ENCODE measurements at places on chromosomes 11 and 22.

- DNase-seq: no peak
Observed at GRCh38 chr11:47257517-47258316, at the start of gene NR1H3. NR1H3 (plus strand) TSS chr11:47257996; CDS start chr11:47259217, 1,221 bp downstream.

DNA sequence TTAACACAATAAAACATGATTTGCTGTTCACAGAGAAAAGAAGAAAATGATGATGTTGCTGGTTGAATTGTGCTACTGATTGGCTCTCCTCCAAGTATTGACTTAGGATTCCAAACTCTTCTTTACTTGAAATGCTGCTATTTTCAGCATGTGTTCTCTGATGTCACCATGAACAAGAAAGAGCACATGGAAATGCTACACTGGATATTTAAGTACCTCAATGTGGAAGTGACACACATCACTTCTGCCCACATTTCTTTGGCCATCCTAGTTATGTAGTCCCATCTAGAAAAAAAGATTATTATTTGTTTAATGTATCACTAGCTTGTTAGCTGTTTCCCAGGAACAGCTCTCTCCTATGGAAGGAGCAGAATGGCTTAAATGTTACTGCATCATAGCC, 27.2 kb downstream of the OR52B2 start:
- DNase-seq: no peak

- DNase-seq: no peak
Observed at GRCh38 chr11:44752713-44753112, 26.0 kb downstream of the TSPAN18 start.

DNA sequence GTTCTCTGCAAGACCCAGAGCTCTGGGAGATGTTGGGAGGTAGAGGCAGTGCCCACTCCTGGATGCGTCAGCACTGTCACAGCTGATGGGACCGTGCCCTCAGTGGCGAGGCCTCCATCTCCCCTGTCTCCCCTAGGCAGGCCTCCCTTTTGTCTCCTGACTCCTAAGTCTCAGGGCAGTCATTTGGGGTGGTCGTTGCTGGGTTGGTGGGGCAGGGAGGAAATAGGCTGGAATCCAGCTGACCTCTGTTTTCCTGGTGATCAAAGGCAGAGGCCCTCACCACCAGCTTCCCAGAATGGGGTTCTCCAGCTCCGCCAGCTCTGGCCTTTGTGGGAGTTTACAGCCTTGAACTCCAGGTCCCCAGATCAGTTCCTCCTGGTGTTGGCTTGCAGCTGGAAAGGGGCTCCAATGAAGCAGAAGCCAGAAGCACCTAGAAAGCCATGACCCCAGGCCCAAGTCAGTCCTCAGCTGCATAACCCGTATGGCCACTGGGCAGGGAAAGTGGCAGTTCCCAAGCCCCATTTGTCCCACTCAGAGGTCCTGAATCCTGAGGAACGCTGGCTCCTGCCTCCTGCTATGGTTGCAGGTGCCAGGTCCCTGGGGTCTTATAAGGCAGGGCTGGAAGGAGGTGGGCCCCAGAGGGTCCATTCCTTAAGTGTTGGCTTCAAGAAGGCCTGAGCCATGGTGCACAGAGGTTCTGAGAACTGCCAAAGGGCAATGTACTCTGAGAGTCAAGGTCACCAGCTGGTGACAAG, 7.3 kb upstream of the FXYD2 start:
- no peak for DNase-seq

Measured in activated naive CD4-positive, alpha-beta T cell treated with Interleukin-2 at 50 U/mL for 16 hours (primary cell).